ENCODE measurements at places on chromosomes 12 and 14.

DNA sequence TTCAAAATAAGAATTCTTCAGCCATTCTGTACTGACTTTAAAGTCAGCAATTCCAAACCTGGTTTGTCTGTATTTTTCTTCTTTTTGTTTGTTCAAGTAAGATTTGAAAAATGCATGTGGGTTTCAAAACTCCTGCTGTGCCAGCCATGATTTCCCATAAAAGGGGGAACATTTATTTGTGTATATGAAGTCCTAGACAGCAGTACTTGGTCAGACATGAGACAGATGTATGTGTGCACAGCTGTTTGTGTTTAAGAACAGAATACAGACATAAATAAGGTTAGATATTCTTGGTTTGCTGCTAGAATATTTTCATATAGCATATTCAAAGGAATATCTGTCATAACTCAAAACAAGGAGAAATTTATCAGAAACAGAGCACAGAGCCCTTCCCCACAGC lies 236.0 kb downstream of the ADAMTS20 start:
- DNase-seq, result no peak

- no peak for DNase-seq
Observed at GRCh38 chr14:70827347-70827746, 18.0 kb upstream of the MAP3K9 start.

DNA sequence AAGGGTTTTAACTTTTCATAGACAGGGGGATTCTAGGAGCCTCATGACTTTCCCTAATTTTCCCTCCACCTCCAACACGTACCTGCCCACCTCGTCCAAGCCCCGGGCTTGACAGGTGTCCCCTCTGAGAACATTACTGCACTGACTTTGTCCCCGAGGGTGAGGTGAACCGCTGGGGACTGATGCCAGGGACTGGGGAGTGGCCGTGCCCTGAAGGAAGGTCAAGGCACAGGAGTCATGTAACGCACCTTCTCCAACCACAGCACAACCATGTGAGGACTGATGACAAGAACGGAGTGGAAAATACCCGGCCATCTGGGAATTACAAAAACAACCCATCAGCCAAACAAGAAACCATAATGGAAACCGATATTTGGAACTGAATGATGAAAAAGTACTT lies 214.7 kb upstream of the C14orf180 start:
- no peak for DNase-seq

DNA sequence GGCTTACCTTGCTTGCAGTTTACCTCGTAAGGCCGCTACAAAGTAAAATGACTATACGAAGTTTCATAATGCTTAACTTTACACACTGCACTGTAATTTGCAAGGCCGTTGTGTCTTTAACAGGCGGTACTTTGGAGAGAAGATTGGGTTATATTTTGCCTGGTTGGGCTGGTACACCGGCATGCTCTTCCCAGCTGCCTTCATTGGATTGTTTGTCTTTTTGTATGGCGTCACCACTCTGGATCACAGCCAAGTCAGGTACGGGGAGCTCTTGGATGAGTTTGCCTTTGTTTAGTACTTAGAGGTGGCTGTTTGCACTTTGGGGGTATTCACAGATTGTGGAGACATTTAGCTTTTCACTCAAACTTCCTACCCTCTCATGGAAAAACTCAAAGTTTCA lies 167.8 kb downstream of the SLC5A8 start:
- DNase-seq, result no peak
